ENCODE measurements at places on chromosomes 3 and 15. TPM values are rescaled to one million over a fixed set of nuclear protein-coding genes. Genes with fewer than 3 reads are reported as not detected.
A peak's percentile ranks its signal among the peaks of the same experiment; 100 is the strongest.

The PLOD2 gene
- 42.8 TPM for total RNA-seq

The HDAC11 gene
- total RNA-seq, result 15.8 TPM

The SLC2A2 gene
- not detected for total RNA-seq

The VPS39 gene
- total RNA-seq, result 89.9 TPM

The OSTN gene
- not detected for total RNA-seq

DNA sequence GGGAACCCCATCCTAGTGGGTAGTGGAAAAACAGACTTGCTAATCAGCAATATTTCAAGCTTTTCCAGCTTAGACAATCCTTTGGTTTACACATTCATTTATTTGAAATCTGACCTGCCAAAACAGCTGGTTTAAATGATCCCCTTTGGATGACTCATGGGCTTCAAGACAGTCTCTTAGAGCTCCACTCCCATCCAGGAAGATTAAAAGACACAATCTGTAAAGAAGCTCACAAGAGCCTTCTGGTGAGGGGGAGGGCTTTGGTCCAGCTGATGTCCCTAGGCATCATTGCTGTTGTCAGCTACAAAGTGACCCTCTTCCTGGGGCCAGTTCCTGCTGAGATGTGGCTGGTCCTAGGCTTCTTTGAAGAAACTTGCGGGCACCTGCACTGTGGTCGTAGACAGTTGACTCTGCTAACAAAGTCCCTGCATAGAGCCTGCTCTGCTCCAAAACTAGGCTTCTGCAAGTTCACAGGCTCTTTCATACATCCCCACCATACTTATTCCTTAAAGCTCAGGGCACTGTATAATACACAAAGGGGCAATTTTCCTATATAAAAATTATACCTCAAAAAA is 73.7 kb downstream of the IGSF11 start:
- no peaks in the 10 kb centered on the region for H3K27me3 ChIP-seq
- no peak for DNase-seq
- no peaks in the 10 kb centered on the region for H3K36me3 ChIP-seq
- H3K27ac ChIP-seq, result no peak overlapping the region
- H3K4me3 ChIP-seq, result no peak overlapping the region

DNA sequence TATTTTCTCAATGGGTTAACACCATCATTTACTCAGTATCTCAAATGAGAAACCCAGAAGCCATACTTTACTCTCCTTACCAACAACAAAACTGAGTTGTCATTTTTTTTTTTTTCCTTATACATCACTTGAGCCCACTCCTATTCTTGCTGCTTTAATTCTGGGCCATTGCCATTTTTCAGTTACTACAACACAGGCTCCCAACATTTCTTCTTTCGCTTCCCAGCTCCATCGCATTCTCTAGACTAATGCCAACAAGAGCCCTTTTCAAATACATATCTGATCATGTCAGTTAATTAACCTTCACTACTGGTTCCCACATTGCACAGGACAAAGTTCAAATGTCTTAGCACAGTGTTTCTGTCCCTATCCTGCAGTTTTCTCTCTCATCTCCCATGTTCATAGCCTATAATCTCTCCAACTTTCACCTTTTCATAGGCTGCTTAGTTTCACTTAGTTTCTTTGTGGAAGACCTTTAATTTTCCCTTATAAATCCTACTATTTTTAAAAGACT is 22.5 kb upstream of the ANXA2 start:
- no peaks in the 10 kb centered on the region for H3K36me3 ChIP-seq
- H3K4me1 ChIP-seq, result peaks cover 16% of the 10 kb centered on the region
- no peak overlapping the region for H3K27ac ChIP-seq
- H3K27me3 ChIP-seq, result no peaks in the 10 kb centered on the region

DNA sequence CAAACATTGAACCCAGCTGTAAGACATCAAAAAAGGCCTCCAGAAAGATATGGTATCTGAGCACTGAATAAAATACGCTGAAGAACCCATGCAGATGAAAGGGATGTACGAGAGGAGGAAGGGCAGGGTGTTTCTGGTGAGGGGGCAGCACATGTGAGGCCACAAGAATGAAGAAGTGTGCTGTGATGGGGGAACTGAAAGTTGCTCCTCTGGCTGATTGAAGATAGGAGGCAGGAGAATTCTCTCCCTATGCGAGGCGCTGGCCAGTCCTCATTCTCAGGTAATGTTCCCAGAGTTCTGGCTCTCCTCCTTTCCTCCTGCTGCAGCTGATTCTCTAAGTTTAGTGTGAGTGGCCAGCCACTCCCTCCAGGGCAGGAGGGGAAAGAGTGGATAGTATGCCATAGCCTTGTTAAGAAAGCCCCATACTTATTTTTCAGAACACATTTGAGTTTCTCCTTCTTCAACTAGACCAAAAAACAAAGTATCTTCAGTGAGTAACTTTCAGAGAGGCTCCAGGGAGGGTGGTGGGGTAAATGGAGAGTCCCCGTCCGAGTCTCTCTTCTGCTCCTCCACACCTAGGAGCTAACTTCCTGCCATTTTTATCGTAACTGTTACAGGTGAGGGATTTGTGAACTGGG is 26.9 kb upstream of the MYO1E start:
- DNase-seq, result no peak
- H3K4me3 ChIP-seq, result no peak overlapping the region
- H3K4me1 ChIP-seq, result no peaks in the 10 kb centered on the region
- no peaks in the 10 kb centered on the region for H3K36me3 ChIP-seq
- H3K27me3 ChIP-seq, result no peaks in the 10 kb centered on the region

DNA sequence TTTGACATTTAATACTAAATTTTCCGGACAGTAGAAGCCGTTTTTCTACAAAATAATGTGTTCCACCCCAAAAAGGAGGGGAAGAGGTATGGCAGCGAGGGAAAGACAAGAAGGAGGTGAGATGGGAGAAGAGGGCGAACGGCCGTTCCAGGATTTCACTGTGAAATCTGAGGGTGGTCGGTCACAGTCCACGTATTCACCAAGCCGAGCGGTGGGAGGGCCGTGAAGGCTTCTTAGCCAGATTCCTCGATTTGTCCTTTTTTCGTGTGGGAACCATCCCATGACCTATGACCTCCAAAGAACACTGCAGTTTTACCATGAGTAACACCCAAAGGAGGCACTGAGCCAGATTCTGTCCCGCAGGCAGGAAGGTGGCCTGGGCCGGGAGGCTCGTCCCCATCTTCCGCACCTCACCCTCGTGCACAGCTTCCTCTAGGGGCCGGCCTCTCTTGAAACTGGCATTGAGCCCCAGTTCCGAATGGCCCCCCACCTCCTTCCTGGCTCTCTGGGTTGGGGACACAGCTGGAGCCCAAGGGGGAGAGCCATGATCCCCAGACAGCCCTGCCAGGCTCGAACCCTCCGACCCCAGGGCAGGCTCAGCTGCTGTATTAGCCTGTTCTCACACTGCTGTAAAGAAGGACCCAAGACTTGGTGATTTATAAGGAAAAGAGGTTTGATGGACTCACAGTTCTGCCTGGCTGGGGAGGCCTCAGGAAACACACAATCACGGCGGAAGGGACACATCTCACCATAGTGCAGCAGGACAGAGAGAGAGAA is 23.7 kb downstream of the XXYLT1 start:
- H3K4me1 ChIP-seq, result no peaks in the 10 kb centered on the region
- H3K27me3 ChIP-seq, result no peaks in the 10 kb centered on the region
- no peaks in the 10 kb centered on the region for H3K36me3 ChIP-seq
- no peak for DNase-seq
- no peak overlapping the region for H3K27ac ChIP-seq

GRCh38 chr3:100535610-100535943 is 43.2 kb downstream of the TMEM45A start:
- H3K27me3 ChIP-seq, result no peaks in the 10 kb centered on the region
- DNase-seq, result no peak
- H3K4me1 ChIP-seq, result no peaks in the 10 kb centered on the region

- H3K36me3 ChIP-seq, result no peaks in the 10 kb centered on the region
- no peak overlapping the region for H3K27ac ChIP-seq
- H3K27me3 ChIP-seq, result no peaks in the 10 kb centered on the region
- peak overlapping the region; percentile 63 for H3K4me3 ChIP-seq
- peaks cover 50% of the 10 kb centered on the region for H3K4me1 ChIP-seq
- DNase-seq, result no peak
These were observed 762 bp upstream of the IQSEC1 start for GRCh38 chr3:13074006-13074375.

- H3K4me1 ChIP-seq, result peaks cover 58% of the 10 kb centered on the region
- H3K4me3 ChIP-seq, result no peak overlapping the region
- H3K36me3 ChIP-seq, result peaks cover 47% of the 10 kb centered on the region
- no peak for DNase-seq
These were observed 7.6 kb downstream of the PLXNB1 start for GRCh38 chr3:48422272-48422671.

DNA sequence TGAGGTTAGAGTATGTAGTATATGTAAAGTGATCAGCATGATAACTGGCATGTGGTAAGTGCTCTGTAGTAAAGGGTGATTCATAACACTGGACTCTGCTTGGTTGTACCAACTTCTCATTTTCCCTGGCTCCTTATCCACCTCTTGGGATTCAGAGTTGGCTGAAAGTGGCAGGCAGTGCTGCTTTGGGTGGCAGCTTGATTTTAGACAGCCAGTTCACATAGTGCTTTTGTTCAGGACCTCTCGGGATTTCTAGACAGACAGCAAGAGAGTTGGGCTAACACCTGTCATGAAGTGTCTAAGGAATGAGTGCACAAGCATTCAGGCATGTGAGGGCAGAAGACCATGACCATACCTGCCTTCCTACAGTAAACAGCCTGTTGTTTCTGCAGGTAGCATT is 69.0 kb downstream of the RBM6 start:
- H3K4me1 ChIP-seq, result peaks cover 2% of the 10 kb centered on the region
- H3K27ac ChIP-seq, result no peak overlapping the region
- no peaks in the 10 kb centered on the region for H3K27me3 ChIP-seq
- H3K36me3 ChIP-seq, result no peaks in the 10 kb centered on the region
- H3K4me3 ChIP-seq, result no peak overlapping the region

- no peaks in the 10 kb centered on the region for H3K36me3 ChIP-seq
- DNase-seq, result no peak
- H3K4me3 ChIP-seq, result no peak overlapping the region
- H3K27ac ChIP-seq, result no peak overlapping the region
- H3K4me1 ChIP-seq, result no peaks in the 10 kb centered on the region
- no peaks in the 10 kb centered on the region for H3K27me3 ChIP-seq
These were observed 131.0 kb downstream of the IL5RA start for GRCh38 chr3:2978977-2979732.

- H3K4me1 ChIP-seq, result peaks cover 8% of the 10 kb centered on the region
- H3K36me3 ChIP-seq, result peaks cover 6% of the 10 kb centered on the region
- no peak overlapping the region for H3K4me3 ChIP-seq
These were observed 1.4 kb upstream of the PDHB start for GRCh38 chr3:58434990-58435389.

- H3K4me1 ChIP-seq, result no peaks in the 10 kb centered on the region
- no peaks in the 10 kb centered on the region for H3K36me3 ChIP-seq
- no peak overlapping the region for H3K4me3 ChIP-seq
These were observed 60.6 kb upstream of the XCR1 start for GRCh38 chr3:46087871-46088270.

DNA sequence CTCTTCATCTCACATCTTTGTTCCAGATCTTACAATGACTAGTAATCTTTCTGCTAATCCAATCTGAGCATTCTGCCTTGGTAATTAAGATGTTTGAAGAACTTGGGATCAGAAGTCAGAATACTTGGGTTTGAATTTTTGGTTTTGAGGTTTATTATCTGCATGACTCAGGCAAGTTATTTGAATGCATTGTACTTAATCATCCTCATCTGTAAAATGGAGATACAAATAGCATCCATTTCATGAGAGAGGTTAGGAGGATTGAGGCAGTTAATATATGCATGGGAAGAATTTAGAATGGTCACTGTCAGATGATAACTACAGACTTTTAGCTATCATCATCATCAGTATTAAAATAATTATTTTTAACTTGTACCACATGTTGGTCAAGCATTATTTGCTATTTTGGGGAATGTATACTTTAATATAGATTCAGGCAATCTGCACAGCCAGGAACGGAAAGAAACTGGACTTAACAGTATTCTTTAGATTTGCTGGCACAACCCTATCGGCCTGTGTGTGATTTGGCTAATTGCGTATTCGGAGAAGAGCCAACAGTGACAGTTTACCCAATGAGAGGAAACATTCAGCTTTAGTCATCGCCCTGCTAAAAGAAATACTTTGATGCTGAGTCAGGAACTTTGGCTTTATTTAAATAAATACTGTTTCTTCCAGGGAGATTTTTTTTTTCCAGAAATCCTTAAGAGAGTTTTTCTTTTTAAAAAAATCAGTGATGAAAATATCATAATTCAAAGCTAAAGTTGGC is 600.0 kb downstream of the ROBO1 start:
- no peak overlapping the region for H3K4me3 ChIP-seq
- H3K27me3 ChIP-seq, result no peaks in the 10 kb centered on the region
- no peak overlapping the region for H3K27ac ChIP-seq
- H3K36me3 ChIP-seq, result no peaks in the 10 kb centered on the region

DNA sequence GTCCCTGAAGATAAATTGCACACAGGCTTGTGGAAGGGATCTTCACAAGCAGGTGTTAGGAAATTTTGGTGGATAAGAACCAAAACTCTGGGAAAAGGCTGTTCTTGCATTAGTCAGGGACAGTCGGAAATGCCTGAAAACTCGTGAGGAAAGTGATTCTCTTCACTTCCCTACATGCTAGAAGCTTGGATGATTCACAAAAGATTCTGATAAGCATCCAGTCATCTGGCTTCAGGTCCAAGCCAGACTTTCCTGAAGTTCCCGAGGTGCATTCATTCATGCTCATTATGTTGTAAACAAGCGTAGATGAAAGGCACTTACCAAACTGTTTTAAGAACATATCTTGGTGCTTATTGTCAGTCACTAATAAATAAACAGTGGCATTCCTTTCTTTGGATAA is 1028.7 kb downstream of the NTRK3 start:
- H3K4me3 ChIP-seq, result no peak overlapping the region
- H3K4me1 ChIP-seq, result no peaks in the 10 kb centered on the region
- no peak for DNase-seq
- H3K36me3 ChIP-seq, result no peaks in the 10 kb centered on the region

All from thoracic aorta (tissue), 2 donors.